ENCODE measurements at places on chromosomes 12 and 14. TPM values are rescaled to one million over a fixed set of nuclear protein-coding genes. Genes with fewer than 3 reads are reported as not detected.

The ETNK1 gene
- 86.2 TPM for total RNA-seq

GRCh38 chr14:103581954-103582703 lies 19.4 kb downstream of the COA8 start:
- H3K27ac ChIP-seq, result no peak overlapping the region
- DNase-seq, result no peak
- H3K27me3 ChIP-seq, result no peaks in the 10 kb centered on the region
- H3K4me3 ChIP-seq, result no peak overlapping the region
- H3K4me1 ChIP-seq, result peaks cover 13% of the 10 kb centered on the region

DNA sequence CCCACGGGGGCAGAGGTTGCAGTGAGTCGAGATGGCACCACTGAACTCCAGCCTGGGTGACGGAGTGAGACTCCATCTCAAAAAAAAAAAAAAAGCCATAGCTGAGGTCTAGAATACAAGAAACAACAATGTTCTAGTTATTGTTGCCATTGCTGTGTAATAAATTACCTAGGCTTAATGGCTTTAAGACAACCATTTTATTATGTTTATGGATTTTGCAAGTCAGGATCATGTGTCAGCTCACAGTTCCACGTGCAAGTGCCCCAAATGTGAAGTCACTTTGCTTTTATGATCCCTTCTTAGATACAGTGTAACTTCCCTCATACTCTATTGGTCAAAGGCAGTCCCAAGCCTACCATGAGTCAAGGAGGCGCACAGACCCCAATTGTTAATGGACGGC lies 49.5 kb upstream of the RIC8B start:
- peaks cover 7% of the 10 kb centered on the region for H3K27me3 ChIP-seq
- no peaks in the 10 kb centered on the region for H3K36me3 ChIP-seq
- no peak for DNase-seq

The CCDC175 gene
- total RNA-seq, result not detected

DNA sequence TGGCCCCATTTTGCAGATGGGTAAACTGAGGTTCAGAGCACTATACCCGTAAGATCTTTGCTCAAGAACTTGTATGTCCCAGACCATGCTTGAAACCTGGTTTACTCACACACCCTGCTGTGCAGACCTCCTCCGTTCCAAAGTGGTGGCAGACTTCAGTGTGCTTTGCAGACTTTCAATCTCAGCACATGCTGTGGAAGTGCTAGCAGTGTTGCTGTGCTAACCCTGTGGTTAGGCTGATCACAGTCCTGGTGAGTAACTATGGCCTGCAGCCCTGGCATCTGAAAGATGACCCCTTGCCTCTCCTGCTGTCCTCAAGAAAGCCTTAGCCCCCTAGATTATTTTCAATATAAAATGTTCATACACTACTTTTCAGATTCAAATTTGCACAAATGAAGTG lies 450.6 kb downstream of the DPF3 start:
- no peak overlapping the region for H3K27ac ChIP-seq
- H3K4me3 ChIP-seq, result no peak overlapping the region
- no peak for DNase-seq
- H3K36me3 ChIP-seq, result no peaks in the 10 kb centered on the region

The HOXC5 gene
- total RNA-seq, result not detected

DNA sequence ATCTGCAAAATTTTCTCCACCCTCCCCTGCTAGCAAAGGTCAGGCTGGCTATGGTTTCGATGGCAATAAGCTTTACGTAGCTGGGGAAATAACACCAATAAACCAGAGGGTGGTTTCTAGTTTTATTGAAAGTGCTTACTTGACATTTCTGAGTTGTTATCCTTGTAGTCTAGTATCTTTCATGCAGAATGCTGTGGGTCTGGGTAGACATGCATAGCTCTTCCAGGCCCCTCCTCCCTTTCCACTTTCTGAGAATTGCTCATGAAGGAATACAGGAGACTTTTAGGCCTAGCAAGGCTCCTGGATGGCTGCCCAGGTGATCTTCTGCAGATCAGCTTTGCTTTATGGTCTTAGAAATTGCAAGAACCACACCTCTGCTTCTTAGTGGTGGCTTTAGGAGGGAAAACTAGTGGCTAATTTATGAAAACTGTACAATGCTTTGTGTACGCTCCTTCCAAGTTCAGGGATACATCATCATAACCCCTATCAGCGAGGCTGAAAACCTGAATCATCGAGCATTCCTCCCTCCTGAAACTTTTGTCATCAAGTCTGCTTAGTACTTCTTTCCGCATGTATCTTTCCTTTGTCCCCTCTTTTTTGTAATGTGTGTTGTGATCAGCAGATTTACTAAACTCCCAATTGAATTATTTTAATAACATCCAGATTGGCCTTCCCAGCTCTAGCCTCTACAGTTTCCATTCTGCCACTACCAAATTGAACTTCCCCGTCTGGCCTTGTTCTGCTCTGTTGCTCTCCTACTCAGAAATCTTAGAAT lies 473.0 kb downstream of the RAD51B start:
- no peaks in the 10 kb centered on the region for H3K36me3 ChIP-seq
- H3K27ac ChIP-seq, result no peak overlapping the region
- peaks cover 3% of the 10 kb centered on the region for H3K4me1 ChIP-seq
- DNase-seq, result no peak
- no peaks in the 10 kb centered on the region for H3K27me3 ChIP-seq

DNA sequence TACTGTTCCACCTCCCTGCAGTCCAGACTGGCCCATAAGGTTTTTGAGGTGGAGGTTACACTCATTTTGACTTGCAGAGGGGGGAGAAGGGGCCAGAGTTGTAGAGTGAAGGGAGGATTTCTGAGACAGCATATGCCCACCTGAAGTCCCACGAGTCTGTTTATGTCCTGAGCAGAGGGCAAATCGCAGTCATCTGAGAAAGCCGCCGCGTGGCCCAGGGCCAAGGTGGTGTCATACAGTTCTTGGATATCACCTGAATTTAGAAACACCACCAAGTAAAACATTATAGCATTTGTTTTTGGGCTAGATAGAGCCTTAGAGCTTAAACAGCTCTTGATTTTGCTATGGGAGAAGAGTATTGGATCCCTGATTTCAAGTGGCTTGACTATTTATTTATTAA lies 30.9 kb downstream of the TDG start:
- H3K27me3 ChIP-seq, result peaks cover 5% of the 10 kb centered on the region
- DNase-seq, result no peak
- H3K4me3 ChIP-seq, result no peak overlapping the region
- no peak overlapping the region for H3K27ac ChIP-seq
- no peaks in the 10 kb centered on the region for H3K4me1 ChIP-seq
- H3K36me3 ChIP-seq, result no peaks in the 10 kb centered on the region

GRCh38 chr12:57210926-57211692 lies 5.5 kb upstream of the NXPH4 start:
- H3K27ac ChIP-seq, result no peak overlapping the region
- H3K36me3 ChIP-seq, result peaks cover 54% of the 10 kb centered on the region

The CCDC177 gene
- total RNA-seq, result not detected
